ENCODE measurements at places on chromosomes 1 and 21.

GRCh38 chr21:28325618-28326017 lies 667.1 kb downstream of the LTN1 start:
- DNase-seq: no peak

DNA sequence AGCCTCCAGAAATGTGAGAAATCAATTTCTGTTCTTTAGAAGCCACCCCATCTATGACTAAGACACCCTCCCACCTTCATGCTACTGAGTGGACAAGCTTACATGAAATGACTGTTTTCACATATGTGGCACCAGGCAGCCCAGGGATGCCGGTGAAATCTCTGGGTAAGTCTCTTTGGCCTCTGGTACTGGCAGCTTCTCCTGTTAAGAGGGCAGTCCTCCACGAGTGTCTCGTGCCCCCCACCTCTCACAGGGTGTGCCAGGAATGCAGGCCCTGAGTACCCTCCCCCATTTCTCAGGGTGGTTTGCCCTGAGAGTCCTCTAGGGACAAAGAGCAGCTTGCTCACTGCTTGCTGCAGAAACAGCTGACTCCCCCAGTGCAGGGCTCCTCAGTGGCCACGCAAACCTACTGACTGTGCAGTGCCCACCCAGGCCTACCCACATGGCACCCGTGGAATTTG lies 3.2 kb upstream of the PRXL2B start:
- no peak for DNase-seq

DNA sequence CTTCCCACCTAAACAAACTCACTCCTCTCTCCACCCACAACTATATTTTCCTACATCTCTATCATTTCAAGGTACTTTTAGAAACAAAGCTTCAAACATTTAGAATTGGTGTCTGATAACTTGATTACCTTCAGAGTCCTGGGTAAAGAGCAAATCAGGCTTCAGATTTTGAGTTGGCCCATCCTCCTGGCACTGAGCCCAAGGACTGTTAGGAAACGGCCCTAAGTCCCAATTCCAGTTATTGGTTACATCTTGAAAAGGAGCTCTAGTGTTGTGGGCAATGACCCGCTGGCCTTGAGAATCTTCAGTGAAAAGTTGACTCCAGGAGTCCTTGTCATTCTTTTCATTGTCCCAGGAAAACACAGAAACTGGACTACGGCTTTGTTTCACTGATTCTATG lies 15.1 kb downstream of the MTFR1L start:
- no peak for DNase-seq

GRCh38 chr1:14826731-14827326 lies 228.3 kb downstream of the KAZN start:
- DNase-seq: no peak

DNA sequence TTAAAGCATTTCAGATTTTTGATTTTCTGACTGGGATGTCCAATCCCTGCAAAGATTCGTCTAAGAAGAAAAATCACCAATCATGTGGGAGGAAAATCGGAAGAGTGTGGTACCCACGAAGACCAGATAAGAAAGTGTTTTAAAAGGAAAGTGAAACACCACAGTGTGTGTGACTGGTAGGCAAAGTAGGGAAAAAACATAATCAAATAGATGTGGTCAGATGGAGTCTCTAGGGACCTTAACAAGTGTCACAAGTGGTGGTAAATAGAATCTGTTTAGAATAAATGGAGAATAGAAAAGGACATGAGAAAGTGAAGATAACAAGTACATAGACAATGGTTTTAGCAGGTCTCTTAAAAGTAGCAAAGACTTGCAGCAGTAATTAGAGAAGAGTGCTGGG lies 154.6 kb downstream of the SLC30A10 start:
- no peak for DNase-seq

DNA sequence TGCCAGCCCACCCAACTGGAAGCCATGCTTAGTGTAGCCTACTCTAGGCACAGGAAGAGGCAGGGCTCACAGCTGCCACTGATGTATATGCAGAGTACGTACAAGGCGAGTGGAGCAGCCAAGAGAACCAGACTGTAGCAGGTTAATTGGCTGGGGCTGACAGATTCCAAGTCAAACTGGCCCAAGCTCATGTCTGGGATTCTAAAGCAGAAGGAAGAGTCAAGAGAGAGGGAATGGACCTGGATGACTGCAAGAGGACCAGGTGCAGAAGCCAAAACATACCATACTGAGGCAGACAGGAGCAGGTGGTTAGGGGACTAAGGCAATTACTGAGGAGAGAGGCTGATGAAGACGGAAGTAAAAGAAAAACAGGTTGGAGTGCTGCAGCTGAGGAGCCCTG lies 51.3 kb upstream of the LRRN2 start:
- DNase-seq: no peak

Data from NCI-H460 (cell line).